ENCODE measurements at places on chromosomes 12 and 14. TPM values are rescaled to one million over a fixed set of nuclear protein-coding genes. Genes with fewer than 3 reads are reported as not detected.

DNA sequence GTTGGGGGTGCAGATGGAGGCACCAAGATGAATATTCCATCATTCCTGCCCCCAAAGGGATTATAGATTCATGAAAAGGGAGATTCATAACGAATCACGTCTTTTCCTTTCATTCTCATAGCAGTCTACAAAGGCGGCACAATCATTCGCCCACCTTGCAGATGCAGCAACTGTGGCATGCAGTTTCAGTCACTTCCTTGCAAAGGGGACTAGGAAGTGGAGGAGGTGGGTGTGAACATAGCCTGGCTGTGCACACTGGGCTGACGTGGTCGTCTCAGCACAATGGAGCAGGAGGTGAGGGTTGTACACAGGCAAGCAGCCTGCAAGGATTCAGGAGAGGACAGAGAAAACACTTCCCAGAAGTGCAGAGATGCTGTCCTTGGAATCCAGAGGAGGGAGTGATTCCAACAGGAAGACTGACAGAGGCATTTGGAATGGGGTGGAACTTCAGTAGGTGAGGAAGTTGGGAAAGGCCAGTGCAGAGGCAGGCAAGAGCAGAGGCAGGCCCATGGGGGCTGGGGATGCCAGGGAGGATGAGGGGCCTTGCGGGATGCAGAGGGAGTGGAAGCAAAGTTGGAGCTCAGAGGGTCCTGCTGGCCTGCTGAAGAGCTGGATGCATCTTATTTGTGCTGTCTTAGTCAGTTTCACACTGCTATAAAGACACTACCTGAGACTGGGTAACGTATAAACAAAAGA, 21.9 kb upstream of the PPP2R5C start:
- DNase-seq = no peak

- DNase-seq = no peak
Observed at GRCh38 chr14:91311284-91311662, 66.8 kb upstream of the GPR68 start.

DNA sequence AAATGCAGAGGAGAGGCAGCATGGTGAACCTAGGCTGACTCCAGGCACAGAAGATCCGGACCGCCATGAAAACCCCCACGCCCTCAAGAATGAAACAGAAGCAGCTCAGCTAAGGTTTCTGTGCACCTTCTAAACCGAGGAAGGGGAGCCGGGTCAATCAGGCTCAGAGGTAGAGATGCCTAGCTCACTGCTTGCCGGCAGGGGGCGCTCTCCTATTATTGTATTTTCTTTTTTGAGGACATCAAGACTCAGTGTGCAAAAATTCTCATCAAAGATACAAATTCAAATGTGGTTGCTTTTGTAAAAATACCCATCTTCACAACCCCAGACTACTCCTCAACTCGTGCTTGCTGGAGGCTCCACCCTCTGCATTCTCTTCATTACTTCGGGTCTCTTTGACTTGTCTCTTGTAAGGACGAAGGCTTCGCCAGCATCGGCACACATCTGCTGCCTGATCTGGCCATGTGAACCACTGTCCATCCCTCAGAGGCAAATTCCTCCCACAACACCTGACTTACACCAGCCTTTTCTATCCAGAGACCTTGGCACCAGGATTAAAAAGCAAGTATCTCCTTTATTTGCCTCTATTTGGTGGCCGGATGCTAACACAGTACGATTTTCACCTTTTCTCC, 33.4 kb upstream of the RNASE3 start:
- DNase-seq = no peak

DNA sequence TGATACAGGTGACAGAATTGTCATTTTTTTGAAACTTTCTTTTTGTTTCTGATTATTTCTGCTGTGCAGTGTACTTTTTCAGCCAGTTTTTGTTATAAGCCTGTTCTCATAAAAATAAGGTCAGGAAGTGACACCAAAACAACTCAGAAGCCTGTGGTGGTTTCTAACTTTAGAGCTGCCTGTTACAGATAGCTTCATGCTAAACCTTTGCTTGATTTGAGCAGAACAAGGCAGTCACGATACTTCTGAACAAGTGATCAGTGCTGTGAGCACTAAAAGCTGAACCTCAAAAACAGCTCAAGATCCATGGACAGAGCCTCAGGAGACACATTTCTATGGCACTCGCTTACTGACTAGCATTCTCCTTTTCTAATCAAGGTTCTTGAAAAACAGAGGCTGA, 82.0 kb downstream of the PRKCH start:
- no peak for DNase-seq

- no peak for DNase-seq
Observed at GRCh38 chr14:31968956-31969698, 108.0 kb upstream of the ARHGAP5 start.

- peak; percentile 56 for DNase-seq
Observed at GRCh38 chr12:19739195-19739776, 300.0 kb downstream of the AEBP2 start.

GRCh38 chr14:79856381-79856780, 354.9 kb downstream of the DIO2 start:
- no peak for DNase-seq

Gene TMEM229B
- 3.4 TPM for polyA plus RNA-seq
